Midbrain (tissue), 1 donor: ENCODE measurements at places on chromosomes 3 and 15.
A peak's percentile ranks its signal among the peaks of the same experiment; 100 is the strongest.

GRCh38 chr15:78061963-78062427 lies 15.5 kb downstream of the TBC1D2B start:
- peak; percentile 32 for DNase-seq

DNA sequence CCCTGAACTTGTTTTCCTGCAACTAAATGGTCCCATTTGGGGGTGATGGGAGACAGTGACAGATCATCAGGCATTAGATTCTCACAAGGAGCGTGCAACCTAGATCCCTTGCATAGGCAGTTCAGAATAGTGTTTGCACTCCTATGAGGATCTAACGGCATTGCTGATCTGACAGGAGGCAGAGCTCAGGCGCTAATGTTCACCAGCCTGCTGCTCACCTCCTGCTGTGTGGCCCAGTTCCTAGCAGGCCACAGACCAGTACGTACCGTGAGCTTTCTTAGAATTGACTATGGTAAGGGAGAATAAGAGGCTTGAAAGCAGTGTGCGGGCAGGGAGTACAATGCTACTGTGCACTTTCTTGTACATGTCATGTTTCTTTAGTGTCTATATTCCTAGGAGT lies 17.6 kb upstream of the PLA2G4E start:
- no peak for DNase-seq

GRCh38 chr15:73607843-73608242 lies 25.3 kb downstream of the NPTN start:
- DNase-seq = no peak

DNA sequence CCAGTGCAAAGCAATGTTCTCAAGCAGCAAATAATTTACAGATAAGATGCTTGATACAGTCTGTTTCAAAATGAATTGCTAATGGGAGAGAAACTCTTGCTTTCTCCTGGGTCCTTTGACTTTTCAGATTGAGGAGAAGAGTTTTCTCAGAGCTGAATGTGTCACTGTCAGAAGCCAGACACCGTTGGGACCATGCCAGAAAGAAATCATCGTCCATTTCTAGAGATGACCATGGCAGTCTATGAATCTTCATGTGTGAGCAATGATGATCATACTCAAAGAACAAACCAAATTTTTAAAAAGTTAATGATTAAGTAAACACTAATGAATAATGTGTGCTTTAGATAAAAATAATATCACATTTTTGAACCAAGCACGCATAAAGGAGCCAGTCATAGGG lies 77.6 kb downstream of the ZNF385D start:
- DNase-seq = no peak

DNA sequence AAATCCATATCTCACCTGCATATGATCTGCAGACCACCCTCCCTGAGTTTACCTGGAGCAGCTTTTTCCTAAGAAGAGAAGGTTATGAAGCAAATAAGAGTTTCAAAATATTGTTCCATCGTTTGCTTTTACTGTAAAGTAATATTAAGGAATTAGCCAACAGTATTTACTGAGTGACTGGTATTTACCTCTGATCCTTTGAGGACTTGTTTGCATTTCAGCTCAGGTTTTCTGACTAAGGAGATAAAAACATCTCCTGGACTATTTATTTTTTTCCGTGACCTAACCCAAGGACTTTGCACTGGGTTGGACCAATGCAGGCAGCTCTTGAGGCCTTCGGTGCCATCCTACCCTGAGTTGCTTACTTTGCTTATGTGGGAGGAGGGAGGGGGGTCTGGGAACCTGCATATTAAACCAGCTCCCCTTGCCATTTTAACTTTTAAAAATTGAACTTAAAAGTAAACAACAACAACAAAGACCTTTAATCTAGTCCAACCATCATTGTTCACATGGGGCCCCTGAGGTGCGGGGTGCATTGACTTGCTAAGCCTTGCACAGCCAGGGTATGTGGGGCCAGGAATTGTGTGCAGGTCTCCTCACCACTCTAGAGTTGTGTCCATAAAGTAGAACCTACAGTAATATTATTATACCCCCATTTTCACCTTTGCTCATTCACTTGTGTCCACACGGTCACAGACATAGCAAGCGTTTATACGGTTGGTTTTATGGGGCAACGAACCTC lies 39.3 kb downstream of the TRAK1 start:
- DNase-seq = no peak

DNA sequence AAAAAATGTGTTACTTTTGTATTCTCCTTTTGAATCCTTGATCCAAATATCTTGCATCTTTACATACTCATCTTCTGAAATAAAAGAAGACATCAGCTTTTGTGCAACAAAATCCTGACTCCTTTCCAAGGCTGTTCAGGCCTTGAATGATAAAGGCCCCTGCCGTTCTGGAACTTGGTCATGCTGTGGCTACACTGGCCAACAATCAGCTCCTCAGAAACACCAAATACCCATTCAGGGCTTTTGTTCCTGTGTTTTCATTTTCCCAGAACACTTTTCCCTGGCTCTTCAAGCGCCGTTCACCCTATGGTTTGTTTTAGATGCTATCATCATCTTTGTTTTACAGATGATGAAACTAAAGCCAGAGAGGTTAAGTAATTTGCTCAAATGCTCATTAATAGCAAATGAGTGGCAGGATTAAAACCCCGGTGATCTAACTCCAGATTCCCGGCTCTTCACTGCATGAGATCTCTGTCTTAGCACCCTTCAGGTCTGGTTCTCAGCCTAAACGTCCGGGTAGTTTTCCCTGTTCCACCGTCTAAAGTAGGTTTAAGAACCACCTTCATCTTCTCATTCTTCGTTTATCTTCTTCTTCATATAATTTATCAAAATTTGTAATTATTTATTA lies 58.3 kb downstream of the EPHA3 start:
- peak; percentile 17 for DNase-seq

- DNase-seq = peak; percentile 68
Measured at GRCh38 chr15:40506964-40507571, 36.3 kb downstream of the CHST14 start.

GRCh38 chr3:71718072-71718471 lies 7.1 kb downstream of the EIF4E3 start:
- no peak for DNase-seq

DNA sequence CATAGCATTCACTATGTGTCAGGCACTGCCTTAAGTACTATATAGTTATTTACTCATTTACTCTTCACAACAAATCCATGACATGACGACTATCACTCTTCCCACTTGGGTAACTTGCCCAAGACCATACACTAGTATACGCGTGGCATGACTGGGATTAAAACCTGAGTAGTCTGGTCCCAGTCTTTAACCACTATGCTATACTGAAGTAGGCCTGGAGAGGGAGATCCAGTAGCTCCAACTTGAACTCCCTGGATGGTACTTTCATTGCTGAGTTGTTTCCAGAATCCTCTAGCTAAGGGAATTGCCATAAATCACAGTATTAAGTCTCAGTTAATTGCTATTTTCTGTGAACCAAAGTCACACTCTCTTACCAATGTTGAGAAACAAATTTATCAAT lies 116.2 kb upstream of the LSAMP start:
- no peak for DNase-seq

DNA sequence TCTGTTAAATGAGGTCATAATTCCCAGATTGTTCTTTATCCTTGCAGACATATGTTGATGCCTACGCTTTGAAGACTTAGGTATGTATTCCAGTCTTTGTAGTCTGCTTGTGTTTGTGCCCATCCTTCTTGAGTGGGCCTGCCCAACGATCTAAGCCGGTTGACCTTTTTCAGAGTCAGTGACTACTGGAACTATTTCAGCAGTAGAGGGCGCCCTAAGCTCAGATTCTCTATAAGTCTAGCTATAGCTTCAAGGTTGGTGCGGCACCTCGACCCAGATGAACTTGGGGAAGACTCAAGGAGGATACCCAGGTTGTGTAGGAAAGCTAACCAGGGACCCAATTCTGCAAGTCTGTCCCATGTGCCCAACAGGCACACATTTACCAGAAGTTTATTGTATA lies 228.8 kb upstream of the PPP2R3A start:
- no peak for DNase-seq

GRCh38 chr3:127473244-127474024 lies 117.1 kb downstream of the TPRA1 start:
- DNase-seq = no peak

GRCh38 chr15:90946941-90947576 lies 7.6 kb upstream of the RCCD1 start:
- DNase-seq = no peak

- peak; percentile 81 for DNase-seq
Measured at GRCh38 chr3:107523539-107524325, 970 bp downstream of the BBX start.

- no peak for DNase-seq
Measured at GRCh38 chr3:127480196-127480954, 110.2 kb downstream of the TPRA1 start.

DNA sequence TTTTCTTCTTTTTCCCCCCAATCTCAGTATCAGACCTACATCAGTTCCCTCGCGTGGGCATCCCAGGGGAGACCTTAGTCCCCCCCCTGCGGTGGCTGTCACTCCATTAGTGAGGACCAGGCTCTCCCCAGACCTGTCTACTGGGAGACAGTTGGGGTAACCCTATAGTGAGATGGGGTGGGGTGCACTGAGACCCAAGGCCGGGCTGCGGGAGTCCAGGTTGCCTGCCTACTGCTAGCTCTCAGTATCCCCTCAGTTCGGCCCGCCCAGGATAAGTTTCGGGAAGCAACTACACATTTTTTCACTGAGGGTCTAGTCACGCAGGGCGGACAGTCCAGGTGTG lies 671 bp upstream of the DCUN1D1 start:
- DNase-seq = no peak

GRCh38 chr3:13570391-13571194 lies 21.7 kb downstream of the FBLN2 start:
- no peak for DNase-seq

GRCh38 chr3:68958932-68959331 lies 26.6 kb upstream of the TAFA4 start:
- no peak for DNase-seq

DNA sequence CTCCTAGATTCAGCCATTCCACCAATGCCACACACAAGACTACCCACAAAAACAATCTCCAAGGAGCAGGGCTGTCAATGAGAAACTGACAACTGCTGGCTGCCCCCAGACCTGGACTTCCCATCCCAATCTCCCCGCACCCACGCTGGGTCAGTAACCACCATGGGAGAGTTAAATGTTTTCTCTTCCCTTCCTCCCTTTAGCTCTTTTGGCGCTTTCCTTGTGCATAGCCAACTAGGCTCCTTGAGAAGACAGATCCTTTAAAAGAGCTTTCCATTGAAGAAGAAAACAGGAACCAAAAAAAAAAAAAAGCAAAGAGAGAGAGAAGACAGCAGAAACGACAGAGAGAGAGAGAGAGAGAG lies 8.3 kb downstream of the BCL6 start:
- DNase-seq = peak; percentile 52

DNA sequence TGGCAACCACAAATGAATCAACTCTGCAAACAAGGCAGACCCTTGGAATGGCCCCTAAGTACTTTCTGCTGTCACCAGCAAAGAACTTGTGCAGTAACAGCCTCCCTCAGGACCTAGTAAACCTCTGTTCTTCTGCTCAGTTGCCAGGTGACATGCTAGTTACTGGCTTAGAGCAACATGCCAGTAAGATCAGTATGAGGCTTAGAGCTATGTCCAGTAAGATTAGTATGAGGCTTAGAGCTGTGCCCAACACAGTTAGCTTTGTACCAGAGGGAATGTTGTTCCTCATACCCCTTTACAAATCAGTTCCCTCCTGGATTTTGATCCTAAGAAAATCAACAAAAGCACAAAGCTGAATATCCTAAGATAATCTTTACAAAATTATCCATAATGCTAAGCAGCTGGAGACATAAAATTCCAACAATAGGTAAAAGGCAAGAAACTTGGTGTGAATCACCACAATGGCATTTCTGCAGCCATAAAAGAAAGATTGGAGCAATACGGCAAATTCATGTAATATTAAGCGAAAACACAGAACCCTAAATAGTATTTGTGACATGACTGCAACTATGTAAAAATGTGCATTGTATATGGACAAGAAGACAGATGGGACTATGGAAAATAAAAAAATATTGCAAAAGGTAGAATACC lies 107.3 kb upstream of the LPP start:
- no peak for DNase-seq

DNA sequence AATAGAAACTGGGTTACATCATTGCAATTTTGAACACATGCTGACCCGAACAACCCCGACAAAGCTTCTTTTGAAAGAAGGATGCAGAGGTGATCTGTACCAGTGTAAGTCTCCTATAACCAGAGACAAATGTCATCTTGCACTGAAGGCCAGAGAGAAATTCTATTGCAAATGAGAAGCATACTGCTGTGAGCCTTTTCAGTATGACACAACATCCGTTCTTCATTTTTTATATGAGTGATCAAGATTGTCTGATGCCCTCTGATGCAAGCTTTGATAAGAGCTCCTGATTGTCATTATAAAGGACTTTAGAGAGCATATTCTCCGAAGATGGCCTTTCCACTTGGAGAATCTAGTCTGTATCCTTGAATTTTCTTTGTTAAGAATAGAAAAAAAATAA lies 36.9 kb downstream of the PCOLCE2 start:
- no peak for DNase-seq

GRCh38 chr15:75042730-75043508 lies 19.5 kb downstream of the PPCDC start:
- peak; percentile 49 for DNase-seq

DNA sequence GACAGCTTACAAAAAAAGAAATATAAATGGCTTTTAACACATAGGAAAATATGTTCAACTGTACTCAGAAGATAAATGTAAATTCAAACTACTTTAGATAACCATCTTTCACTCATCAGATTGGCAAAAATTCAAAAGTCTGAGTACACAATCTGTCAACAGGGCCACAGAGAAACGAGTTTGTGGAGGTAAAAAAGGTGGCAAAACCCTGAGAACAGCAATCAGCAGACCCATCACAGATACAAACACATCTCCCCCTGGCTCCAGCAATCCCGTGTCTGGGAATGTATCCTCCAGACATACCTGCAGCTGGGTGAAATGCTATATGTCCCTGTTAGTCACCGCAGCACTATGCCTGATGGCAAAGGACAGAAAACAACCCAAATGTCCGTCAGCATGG lies 149.5 kb downstream of the OSBPL10 start:
- DNase-seq = no peak

- DNase-seq = no peak
Measured at GRCh38 chr3:4644951-4645350, 151.8 kb downstream of the ITPR1 start.

DNA sequence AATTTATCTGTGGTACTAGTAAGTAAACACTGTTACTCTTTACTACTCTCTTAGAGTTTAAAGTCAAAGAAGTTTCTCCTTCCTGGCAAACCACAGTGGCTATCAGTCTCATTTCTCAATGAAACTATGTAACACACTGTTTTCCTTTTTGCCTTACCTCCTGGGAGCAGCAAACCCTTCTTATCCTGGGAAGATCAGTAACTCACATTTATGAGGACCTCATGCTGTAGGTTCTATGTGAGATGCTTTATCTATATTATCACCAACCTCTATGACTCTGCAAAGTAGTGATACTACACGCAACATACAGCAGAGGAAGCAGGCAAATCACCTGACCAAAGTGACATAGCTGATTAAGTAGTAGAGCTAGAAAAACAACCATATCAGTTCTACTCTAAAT lies 35.3 kb downstream of the PBRM1 start:
- no peak for DNase-seq

DNA sequence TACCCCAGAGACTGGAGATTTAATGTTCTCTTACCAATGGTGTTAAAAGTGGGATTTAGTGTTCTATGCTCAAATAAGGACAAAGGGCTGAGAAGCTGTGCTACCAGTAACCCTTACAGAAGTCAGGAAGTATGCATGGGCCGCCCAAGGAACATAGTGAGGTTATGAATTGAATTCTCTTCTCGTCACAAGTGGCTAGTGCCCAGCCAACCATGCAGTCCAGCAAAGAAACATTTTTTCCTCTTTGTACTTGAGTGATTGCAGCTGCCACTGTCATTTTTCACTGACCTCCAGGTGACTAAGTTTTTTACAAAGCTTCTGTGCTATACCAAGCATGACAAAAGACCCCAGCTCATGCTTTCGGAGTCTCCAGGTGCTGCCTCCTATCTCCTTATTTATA lies 110.6 kb upstream of the DCBLD2 start:
- DNase-seq = no peak
